Stimulated activated CD4-positive, alpha-beta T cell treated with anti-CD3 and anti-CD28 coated beads, Interleukin-4, amount 100 ng/mL, for 1 hour (primary cell): ENCODE measurements at places on chromosomes 12 and 14.

- DNase-seq = no peak
These were observed 56.4 kb upstream of the ATP2A2 start for GRCh38 chr12:110224379-110225304.

DNA sequence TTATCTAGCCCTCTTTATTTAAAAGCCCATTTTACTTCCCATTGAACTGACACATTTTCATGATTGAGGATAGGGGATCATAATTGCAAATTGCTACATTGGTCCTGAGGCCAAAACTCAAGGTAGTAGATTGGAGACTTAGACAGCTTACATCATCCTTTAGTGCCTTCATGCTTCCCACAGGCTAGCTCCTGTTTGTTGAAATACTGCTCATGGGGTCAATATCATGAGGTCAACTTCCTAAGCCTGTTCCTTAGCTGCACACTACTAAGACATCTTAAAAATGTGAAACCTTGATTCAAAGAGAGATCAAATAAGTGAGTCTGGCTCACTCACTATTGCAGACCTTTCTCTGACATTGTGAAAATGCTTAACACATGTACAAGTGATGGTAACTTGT, 113.0 kb downstream of the TBC1D30 start:
- no peak for DNase-seq

GRCh38 chr12:15979096-15980092, 68.3 kb downstream of the DERA start:
- DNase-seq = no peak

DNA sequence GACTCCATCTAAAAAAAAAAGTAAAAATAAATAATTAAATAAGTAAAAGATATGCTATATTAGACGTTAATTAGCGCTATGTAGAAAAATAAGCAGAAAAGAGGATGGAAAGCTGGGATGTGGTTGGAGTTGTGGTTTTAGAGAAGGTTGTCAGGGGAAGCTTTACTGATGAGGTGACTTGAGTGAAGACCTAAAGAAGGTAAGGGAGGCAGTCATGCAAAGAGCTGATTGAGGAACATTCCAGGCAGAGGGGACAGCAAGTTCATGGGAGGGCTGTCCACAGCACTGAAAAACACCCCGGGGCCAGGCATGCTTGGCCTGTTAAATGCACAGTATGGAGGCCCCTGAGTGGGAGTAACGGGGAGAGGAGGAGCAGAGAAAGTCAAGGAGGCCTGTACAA, 15.7 kb downstream of the SMAGP start:
- DNase-seq = no peak

GRCh38 chr14:102905116-102906108, 17.1 kb upstream of the AMN start:
- DNase-seq = no peak

- DNase-seq = no peak
These were observed 61.1 kb downstream of the MYRFL start for GRCh38 chr12:69886109-69886508.
